ENCODE measurements at places on chromosomes 2 and 18.

- no peak for DNase-seq
Observed at GRCh38 chr2:19426941-19427340, 68.5 kb upstream of the OSR1 start.

DNA sequence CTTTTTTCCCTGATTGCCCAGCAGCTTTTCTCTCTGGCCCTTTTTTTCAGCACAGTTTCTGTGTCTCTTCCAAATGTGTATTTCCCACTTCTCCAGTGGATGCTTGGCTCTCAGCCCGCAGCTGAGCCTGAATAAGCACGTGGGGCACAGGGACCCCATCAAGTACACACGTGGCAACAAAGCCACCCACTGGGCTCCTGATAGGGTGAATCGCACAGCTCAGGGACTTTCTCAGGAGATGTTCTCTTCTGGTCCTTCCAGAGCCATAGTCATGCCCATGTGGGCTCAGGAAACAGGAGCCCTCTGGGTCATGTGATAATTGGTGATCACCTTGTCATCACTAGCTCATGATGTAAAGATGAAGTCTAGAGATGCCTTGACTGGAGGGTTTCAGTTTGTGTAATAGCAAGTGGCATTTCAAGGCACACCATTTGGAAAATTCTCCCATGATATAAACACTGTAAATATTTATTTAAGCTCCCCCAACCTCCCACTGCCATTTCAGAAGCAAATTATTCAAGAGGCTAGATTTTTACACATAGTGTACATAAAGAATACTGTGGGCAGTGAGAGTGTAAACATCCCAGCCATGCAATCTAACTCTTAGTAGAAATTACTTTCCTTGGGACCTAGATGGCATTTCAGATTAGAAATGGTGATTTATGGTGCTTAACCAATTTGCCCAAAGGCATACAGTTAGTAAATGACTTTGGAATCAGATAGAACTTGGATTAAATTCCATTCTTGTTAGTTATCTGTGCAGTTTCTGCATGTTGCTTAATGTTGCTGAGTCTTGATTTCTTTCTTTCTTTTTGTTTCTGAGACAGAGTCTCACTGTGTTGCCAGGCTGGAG lies 597.5 kb downstream of the SLC4A3 start:
- no peak for DNase-seq

GRCh38 chr2:9211496-9211895 lies 4.9 kb downstream of the ASAP2 start:
- DNase-seq, result no peak

DNA sequence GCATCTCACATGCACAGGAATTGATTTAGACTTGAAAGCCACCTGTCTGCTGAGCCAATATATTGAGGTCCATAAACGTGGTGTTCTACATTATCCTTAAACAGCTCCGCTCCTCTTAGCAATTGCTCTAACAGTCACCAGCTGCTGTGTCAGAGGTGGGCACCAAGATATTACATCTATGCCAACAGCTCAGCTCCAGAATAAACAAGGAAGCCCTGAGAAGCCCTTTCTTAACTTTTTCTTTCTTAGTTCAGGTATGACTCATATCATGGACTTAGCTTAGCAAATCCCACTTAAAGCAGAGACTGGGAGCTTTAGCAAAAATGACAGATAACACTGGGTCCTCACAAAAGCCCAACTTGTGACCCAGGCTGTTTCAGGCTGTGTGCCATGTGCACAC lies 436.6 kb downstream of the IRS1 start:
- no peak for DNase-seq

DNA sequence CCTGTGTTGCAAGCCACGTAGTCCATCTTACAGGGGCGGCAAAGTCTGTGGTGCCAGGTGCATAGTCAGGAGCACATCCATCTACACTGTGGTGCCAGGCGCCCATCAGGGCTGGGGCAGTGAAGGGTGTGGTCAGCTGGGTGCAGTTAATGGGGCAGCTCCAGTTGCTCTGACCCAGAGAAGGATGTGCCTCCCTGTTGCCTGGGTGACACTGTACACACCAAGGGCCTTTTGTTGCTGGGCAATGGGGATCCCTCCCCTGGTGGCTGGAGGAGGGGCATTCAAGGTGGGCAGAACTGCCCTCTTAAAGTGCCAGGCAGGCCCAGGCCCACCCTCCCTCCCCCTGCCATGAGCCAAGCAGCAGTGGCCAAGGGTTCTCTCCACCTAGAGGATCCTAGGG lies 28.3 kb upstream of the IMP4 start:
- DNase-seq, result no peak

DNA sequence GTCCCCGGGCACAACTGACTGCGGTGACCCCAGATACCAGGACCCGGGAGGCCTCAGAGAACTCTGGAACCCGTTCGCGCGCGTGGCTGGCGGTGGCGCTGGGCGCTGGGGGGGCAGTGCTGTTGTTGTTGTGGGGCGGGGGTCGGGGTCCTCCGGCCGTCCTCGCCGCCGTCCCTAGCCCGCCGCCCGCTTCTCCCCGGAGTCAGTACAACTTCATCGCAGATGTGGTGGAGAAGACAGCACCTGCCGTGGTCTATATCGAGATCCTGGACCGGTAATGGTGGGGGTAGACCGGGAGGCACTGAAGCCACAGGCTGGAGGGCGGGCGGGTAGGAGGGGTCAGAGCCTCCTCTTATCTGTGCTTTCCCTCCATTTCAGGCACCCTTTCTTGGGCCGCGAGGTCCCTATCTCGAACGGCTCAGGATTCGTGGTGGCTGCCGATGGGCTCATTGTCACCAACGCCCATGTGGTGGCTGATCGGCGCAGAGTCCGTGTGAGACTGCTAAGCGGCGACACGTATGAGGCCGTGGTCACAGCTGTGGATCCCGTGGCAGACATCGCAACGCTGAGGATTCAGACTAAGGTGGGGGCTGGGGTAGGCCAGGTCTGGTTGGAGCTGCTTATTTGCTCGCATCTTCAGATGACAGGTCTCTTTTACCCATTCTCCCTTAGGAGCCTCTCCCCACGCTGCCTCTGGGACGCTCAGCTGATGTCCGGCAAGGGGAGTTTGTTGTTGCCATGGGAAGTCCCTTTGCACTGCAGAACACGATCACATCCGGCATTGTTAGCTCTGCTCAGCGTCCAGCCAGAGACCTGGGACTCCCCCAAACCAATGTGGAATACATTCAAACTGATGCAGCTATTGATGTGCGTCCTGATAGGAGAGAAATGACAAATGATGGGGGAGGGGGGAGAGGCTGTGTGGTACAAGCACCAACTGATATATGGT lies 780 bp downstream of the HTRA2 start:
- peak; percentile 68 for DNase-seq

- peak; percentile 67 for DNase-seq
Observed at GRCh38 chr2:121071034-121071504, 213.9 kb downstream of the TFCP2L1 start.

GRCh38 chr2:25132299-25132635 lies 36.1 kb downstream of the POMC start:
- peak; percentile 13 for DNase-seq

DNA sequence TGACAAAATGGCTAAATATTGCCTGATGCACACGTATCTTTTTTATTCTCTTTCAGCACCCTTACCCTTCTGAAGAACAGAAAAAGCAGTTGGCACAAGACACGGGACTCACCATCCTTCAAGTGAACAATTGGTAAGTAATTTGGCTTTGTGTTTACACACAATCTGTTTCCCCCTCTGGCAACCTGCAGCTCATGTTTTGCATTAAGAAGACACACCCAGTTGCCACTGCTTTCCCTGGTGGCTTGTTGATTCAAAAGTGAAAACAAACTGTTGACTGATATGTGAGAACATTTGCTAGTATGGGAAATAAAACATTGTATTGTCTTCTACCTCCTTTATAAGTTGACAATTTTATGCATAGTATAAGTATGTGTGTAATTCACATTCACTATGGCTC lies 113.0 kb downstream of the MEIS1 start:
- DNase-seq, result no peak

All from suppressor macrophage (primary cell).